Anterior cingulate cortex (tissue), 58 donors: ENCODE measurements at places on chromosomes 1 and 21.

DNA sequence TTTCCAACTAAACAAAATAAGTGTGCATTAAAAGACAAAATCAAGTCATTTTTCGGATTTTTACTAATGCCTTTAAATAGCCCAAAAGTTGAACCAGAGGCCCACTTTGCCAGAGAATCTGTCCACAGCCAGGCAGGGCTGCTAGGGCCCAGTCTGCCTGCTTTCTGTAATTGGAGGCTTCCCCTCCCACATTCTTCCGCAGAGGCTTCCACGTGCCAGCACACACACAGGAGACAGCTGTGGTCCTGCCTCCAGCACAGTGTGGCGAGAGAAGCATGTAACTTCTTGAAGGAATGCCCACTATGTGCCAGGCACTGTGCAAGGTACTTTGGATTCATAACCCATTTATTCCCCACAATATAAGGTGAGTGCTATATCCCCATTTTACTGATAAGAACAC, 11.3 kb upstream of the PDZK1IP1 start:
- no peak for DNase-seq

GRCh38 chr1:164702664-164703063, 143.7 kb downstream of the PBX1 start:
- no peak for DNase-seq

DNA sequence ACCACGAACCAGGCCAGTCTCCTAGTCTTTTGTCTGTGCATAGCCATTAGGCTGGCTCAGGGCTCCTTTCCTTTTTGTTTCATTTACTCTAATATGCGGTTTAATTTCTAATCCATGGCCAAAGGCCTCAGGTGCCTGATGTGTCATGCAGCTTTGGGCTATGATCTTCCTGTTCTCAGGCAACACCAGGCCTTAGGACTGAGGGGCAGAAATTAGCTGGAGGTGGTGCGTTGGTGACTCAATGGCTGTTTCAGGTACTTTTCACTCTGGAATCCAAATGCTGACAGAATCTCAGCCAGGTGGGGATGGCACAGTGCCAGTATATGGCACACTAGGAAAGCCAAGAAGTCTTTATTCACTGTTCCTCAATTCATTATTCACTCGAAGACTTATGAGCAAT, 105.3 kb downstream of the CACNA1E start:
- DNase-seq, result no peak

DNA sequence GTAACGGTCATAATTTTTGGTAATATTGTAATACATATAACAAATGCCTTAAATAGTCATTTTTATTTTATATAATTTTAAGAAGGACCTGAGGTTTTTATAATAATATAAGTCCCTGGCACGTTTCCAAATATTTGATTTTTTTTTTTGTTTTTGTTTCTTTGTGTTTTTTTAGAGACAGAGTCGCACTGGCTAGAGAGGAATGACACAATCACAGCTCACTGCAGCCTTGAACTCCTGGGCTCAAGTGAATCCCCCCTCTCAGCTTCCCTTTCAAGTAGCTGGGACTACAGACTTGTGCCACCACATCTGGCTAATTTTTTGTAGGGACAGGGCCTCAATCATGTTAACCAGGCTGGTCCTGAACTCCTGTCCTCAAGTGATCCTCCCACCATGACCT, 29.7 kb downstream of the ARHGAP29 start:
- no peak for DNase-seq

DNA sequence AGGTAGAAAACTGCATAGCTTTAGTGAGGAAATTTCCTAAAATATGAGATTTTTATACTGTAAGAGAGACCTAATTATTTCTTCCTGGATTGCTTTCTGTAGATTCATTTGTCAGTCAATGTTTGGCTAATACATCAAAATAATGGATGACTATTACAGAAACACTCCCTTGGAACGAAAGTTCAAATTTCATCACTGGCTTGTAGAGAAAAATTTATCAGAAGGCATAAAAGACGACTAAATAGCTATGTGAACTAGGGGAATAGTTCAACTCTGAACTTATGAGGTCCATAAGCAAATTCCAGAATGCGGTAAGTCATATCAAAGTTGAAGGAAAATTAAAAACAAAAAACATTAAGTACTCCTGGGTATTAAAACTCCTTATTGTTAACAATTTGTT, 36.0 kb downstream of the WNT2B start:
- no peak for DNase-seq

- DNase-seq, result no peak
Observed at GRCh38 chr1:206769304-206769731, 1.3 kb upstream of the IL19 start.

GRCh38 chr1:19204446-19205266, 5.4 kb downstream of the UBR4 start:
- no peak for DNase-seq

GRCh38 chr1:31815307-31815645, 546 bp downstream of the SPOCD1 start:
- no peak for DNase-seq

GRCh38 chr1:15457585-15457984, 1.1 kb downstream of the CELA2A start:
- DNase-seq, result no peak

DNA sequence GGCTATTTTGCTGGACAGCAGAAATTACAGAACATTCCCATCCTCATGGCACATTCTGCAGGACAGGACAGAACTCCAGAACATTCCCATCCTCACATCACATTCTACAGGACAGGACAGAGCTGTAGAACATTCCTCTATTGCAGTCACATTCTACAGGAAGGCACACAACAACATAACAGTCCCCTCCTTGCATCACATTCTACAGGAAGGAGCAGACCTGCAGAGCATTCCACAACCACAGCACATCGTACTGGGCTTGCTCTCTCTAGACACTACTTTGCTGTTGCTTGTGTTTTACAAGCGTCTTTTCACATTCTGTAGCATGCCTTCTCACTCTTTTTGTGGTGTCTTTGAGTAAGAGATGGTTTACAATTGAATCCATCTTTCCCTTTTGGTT, 26.8 kb upstream of the ABCB10 start:
- no peak for DNase-seq

GRCh38 chr1:19113697-19114092, 96.4 kb downstream of the UBR4 start:
- DNase-seq, result no peak
